ENCODE measurements at places on chromosomes 1 and 21. TPM values are rescaled to one million over a fixed set of nuclear protein-coding genes. Genes with fewer than 3 reads are reported as not detected.

Gene CEP104
- total RNA-seq, result 22.2 TPM

Gene CLEC20A
- not detected for total RNA-seq

DNA sequence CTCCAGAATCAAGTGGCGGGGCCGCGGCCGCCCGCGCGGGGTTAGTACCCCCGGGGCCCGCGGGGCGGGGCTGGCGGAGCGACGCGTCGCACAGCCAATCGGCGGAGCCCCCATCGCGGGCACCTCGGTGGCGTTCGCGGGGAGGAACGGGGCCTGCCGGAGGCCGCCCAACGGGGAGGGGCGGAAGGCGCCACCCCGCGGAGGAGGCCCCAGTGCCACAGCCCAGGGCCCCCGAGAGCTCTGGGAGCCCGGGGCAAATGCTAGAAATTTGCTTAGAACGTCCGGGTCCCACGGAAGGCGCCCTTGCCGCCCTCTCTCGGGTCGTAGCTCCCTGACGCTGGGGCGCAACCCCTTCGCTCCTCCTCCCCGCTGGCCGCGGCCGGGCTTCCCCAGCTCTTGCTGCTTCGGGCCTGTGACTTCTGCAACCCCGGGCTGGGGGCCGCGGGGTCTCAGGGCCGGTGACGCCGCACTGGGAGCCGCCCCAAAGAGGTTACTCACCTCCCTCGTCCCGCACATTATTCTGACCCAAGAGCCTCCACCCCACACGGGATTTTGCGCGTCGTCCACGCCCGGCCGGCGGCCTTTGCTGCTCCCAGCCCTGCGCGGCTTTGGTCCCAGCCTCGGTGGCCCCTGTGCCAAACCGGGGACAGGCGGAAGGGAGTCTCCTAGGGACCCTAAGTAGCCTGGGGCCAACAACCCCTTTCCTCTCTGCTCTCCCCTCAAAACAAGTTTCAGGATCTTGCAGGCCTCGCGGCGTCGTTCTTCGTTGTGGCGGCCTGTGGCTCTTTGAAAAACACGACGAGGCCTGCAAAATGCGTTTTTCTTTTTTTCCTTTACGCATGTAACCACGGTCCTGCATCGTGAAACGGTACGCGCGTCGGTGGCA is at the start of gene RUNX3:
Gene RUNX3 (minus strand): TSS at position 17 of the 886 bp plus-strand sequence. CDS start 408 bp downstream, outside the sequence.
- peak; percentile 90 for DNase-seq

DNA sequence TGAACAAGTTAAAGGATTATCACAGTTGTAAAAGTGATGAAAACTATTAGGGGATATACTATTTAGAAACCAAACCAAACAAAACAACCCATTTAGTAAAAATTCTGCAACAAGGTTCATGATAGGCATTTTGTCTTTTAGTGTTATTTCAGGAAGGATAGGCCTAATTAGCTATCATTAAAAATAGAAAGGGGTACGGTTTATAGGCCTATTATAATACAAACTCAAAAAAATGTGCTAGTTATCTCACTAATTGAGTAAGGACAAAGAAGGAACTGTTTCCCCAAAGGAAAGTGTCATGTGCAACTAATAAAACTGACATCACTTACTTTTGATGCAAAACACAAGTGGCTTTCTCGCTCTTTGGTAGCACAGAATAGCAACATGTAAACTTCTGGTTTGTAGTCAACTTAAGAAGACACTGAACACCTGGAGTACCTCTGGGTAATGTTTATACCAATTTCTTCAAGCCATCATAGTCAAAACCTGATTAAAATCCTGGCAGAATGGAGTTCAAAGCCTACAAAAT is 28.5 kb downstream of the SLC16A1 start:
- no peak for DNase-seq

- no peak for DNase-seq
Observed at GRCh38 chr1:13779930-13780329, 79.9 kb downstream of the PRDM2 start.

- DNase-seq, result no peak
Observed at GRCh38 chr1:154788886-154789285, 81.2 kb downstream of the KCNN3 start.

GRCh38 chr1:156103521-156103947 is 11.0 kb upstream of the LMNA start:
- no peak for DNase-seq

Measured in heart left ventricle (tissue), 16 donors.